ENCODE measurements at places on chromosomes 4 and X.

GRCh38 chr4:137069473-137069872 lies 462.8 kb downstream of the PCDH18 start:
- no peak for DNase-seq

- DNase-seq, result no peak
These were observed 242.3 kb upstream of the PPARGC1A start for GRCh38 chr4:24131954-24132673.

DNA sequence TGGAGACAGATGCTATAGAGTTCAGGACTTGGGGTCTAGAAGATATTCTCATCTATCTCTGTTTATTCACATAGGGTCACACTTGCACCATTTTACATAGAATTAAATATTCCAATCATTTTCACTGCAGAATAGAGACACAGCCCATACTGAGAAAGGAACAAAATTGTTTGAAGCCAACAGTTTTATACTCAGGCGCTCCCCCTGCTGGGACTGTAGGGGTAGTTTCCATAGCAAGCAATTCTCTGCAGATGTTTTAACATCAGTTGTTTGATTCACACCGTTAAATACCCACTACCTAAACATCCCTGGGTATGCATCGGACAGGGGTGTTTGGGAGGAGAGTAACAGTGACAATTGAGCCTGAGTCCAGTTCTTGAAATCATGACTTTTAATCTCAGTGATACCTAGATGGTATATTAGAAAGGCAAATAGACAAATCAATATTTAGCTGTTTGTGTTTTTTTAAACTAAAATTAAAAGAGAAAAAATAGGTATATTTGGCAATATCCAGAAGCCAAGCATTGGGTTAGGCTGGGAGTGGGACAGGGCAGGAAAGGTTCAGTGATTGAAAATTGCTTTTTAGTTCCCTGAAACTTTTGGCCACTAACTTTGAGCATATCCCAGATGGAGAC lies 33.8 kb downstream of the LONRF3 start:
- DNase-seq, result peak; percentile 12

- DNase-seq, result no peak
These were observed 1.4 kb upstream of the CLCN3 start for GRCh38 chr4:169618986-169619385.

GRCh38 chr4:181420950-181421349 lies 822.3 kb upstream of the TENM3 start:
- no peak for DNase-seq

DNA sequence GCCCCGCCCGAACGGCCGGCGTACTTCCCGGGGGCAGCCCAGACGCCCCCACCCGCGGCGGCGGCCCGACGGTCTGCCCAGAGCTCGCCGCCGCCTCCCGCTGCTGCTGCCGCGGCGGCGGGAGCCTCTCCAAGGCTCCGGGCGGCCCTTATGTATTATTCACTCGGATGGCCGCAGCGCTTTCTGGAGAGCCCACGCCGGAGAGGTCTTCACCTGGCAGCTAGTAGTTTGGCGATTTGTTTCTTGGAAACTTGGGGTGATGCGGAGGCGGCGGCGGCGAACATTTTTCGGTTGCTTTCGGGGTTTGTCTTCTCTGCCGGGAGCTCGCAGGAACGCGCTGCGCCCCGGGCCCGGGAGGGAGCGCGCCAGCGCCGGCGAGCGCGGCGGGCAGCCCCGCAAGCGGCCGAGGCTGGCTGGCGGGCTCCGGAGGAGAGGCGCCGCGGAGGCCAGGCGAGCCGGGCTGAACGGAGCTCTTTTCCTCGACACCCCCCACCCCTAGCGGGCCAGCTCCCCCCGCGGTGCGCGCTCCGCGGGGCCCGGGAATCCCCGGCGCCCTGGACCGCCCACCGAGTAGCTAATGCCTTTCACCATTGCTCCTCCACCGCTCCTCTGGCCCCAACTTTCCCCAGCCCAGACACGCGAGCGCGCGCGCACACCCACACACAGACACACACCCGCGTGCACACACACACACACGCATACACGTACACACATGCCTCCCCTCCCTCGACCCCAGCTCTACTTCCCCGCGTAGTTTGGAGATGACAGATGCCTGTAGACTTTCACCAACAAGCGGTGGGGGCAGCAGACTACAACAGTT lies 113.5 kb downstream of the DHX15 start:
- DNase-seq, result no peak

GRCh38 chr4:27616166-27616565 lies 755.5 kb downstream of the STIM2 start:
- DNase-seq, result no peak

DNA sequence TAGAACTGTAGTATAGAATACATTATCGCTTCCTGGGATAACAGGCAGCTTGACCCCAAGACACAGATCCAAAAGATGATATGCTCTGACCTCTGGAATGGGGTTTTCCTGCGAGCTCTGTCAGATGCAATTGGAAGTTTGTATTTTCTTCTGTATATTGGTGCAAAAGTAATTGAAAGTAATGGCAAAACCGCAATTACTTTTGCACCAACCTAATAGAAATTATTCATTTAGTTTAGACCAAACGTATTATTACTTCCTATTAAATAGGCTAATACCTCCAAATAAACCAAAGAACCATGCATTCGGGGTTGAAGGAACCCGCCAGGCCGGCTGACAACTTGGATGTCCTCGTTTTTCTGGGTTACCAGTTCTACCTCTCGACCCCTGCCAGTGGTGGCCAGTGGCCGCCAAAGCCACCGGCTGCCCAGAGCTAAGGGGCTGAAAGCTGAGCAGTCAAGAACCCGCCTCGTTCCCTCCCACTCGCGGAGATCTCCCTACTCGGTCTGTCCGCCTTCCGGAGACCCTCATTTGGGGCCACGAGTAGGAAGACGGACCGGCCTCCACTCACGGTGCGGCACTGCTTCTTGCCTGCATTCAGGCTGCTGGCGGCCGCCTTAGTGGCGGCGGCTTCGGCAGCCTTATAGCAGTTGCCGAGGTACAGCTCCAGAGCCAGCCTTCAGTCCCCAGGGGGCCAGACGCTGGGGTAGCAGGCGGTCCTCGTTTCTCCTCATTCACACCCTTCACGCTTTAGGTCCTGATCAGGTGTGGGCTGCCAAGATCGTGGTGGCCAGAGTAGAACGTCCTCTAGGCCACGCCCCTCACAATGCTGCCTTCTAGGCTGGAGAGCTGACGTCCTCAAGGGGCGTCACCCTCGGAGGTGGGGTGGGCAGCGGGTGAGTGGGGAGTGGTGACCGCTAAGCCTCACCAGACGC lies 121.9 kb downstream of the RBMX2 start:
- DNase-seq, result no peak

- DNase-seq, result no peak
These were observed 39.5 kb downstream of the TMEM165 start for GRCh38 chr4:55435141-55435841.

GRCh38 chrX:17160975-17161374 lies 214.0 kb upstream of the NHS start:
- no peak for DNase-seq

- no peak for DNase-seq
These were observed 62.8 kb upstream of the DIAPH2 start for GRCh38 chrX:96621811-96622210.

GRCh38 chrX:40268188-40268520 lies 170.4 kb upstream of the BCOR start:
- no peak for DNase-seq

- DNase-seq, result no peak
These were observed 10.1 kb upstream of the SH3TC1 start for GRCh38 chr4:8188743-8189550.

DNA sequence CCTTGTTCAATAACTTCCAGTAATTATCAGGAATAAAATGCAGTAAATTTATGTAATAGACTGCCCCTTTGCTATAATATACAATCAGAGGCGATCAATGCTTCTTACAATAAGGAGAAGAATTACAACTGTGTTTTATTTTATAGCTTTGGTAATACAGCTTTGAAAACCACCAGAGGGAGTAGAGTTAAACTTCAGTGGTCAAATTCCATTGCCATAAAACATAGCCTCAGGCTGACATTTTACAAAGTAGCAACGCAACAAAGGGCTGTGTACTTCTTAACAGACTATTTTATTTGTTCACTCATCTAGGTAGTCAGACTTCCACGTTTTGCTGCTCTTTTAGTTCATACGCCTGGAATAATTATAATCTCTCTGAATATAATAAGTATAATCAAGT lies 58.5 kb downstream of the TEX13C start:
- no peak for DNase-seq

GRCh38 chr4:149980941-149981340 lies 97.3 kb upstream of the DCLK2 start:
- peak; percentile 15 for DNase-seq

DNA sequence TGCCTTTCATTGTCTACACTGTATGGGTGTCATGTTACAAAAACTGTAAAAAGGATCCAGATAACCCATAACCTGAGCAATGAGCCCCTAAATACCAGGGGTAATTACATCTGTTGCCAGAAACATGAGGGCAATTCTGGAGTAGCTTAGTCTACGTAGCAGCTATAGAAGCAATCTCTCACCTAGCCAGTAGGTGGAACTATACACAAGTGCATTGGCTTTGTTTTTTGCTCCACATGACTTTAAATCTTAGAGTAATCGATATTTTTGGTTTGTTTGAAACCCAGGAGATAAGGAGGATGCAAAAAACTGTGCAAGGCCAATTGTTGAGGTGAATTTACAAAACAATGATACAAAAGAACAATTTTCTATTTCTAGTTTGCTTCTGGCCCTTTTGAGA lies 57.5 kb downstream of the GPR82 start:
- DNase-seq, result no peak

GRCh38 chrX:96435378-96436035 lies 249.1 kb upstream of the DIAPH2 start:
- no peak for DNase-seq

DNA sequence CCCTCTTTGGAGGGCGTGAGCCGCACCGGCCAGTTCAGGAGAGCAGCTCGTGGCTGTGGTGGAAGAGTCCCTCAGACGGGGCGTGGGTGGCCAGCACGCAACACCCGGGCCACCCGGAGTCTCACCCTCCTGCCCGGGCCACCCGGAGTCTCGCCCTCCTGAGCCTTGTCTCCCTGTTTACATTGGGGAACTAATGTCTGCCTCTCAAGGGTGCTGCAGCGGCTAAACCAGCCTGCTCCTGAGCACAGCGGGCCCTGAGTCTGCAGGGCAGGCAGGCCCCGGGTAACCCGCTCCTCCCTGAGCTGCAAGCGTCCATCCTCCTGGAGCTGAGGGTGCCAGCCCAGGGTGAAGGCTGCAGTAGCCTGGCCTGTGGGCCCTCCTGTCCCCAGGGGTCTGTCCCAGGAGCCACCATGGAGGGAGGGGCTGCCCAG lies 3.0 kb downstream of the PDE6B start:
- DNase-seq, result no peak

- DNase-seq, result no peak
These were observed 1.4 kb downstream of the FGF13 start for GRCh38 chrX:138709886-138710791.

DNA sequence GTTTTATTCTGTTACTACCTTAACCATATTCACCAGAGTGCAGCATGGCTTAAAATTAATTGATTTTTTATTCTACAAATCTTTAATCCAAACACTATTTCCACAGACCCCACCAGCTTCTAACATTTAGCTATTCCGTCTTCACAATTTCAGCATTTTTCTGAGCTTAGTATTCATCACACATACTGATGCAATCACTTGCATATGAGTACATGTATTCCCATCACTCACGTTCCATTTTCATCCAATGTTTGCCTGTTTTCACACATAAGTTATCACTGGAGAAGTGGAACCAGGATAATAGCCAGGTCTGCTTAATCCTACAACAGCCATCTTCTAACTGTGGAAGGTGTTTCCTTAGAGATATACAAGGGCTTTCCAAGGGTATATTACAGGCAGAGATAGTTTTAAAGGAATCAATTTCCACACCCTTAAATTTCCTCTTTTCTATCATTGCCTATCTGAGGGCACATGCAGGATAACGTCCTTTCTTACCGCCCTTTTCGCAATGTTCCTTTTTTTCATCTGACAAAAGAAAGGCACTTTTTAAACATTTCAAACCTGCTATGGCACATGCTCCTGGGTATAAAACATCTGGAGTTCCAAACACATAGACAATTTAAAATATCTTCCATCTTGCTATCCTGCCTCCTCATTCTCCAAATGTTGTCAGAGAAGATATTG lies 115.8 kb downstream of the CORIN start:
- no peak for DNase-seq

- no peak for DNase-seq
These were observed 242.8 kb downstream of the ADGRL3 start for GRCh38 chr4:61442936-61443335.

DNA sequence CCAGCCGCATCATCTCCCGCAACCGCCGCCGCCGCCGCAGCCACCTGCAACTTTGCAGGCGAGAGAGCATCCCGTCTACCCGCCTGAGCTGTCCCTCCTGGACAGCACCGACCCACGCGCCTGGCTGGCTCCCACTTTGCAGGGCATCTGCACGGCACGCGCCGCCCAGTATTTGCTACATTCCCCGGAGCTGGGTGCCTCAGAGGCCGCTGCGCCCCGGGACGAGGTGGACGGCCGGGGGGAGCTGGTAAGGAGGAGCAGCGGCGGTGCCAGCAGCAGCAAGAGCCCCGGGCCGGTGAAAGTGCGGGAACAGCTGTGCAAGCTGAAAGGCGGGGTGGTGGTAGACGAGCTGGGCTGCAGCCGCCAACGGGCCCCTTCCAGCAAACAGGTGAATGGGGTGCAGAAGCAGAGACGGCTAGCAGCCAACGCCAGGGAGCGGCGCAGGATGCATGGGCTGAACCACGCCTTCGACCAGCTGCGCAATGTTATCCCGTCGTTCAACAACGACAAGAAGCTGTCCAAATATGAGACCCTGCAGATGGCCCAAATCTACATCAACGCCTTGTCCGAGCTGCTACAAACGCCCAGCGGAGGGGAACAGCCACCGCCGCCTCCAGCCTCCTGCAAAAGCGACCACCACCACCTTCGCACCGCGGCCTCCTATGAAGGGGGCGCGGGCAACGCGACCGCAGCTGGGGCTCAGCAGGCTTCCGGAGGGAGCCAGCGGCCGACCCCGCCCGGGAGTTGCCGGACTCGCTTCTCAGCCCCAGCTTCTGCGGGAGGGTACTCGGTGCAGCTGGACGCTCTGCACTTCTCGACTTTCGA lies 654 bp downstream of the ATOH1 start:
- DNase-seq, result no peak

GRCh38 chrX:38165023-38165422 lies 55.6 kb downstream of the SRPX start:
- DNase-seq, result no peak

GRCh38 chrX:39527025-39527424 lies 570.7 kb downstream of the BCOR start:
- DNase-seq, result no peak

DNA sequence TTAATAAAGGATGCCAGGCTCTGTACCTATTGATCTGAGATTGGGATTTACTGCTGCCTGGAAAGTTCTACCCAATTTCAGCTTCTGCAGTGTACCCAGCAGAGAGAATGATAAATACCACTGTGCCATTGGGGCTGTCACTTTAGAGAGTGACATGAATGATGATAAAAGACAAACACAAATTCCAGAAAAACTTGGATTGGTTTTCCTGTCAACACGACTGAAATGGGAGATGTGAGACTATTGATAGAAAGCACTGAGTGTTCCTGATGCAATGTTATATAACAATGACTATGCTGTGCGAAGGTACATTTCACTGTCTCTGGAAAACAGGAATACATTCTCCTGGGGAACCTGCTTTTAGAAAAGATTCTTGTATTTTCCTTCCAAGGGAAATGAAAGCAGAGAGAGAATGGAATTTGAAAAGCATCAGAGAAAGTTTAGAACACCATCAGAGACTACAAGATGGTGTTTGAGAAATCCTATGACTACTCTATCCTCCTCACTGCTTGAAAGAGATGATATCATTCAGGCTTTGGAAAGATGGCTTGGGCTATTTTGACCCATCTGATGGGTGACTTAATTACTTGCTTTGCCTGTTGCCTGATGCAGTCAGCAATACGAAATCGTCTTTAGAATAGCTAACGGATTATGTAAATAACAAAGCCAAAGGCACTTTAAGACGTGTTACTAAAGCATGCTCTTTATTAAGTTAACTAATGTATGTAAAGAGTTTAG lies 49.7 kb downstream of the MID1IP1 start:
- DNase-seq, result no peak
